ENCODE measurements at places on chromosomes 2 and 18.

- no peak for DNase-seq
These were observed 28.0 kb downstream of the ANKRD29 start for GRCh38 chr18:23634692-23635091.

DNA sequence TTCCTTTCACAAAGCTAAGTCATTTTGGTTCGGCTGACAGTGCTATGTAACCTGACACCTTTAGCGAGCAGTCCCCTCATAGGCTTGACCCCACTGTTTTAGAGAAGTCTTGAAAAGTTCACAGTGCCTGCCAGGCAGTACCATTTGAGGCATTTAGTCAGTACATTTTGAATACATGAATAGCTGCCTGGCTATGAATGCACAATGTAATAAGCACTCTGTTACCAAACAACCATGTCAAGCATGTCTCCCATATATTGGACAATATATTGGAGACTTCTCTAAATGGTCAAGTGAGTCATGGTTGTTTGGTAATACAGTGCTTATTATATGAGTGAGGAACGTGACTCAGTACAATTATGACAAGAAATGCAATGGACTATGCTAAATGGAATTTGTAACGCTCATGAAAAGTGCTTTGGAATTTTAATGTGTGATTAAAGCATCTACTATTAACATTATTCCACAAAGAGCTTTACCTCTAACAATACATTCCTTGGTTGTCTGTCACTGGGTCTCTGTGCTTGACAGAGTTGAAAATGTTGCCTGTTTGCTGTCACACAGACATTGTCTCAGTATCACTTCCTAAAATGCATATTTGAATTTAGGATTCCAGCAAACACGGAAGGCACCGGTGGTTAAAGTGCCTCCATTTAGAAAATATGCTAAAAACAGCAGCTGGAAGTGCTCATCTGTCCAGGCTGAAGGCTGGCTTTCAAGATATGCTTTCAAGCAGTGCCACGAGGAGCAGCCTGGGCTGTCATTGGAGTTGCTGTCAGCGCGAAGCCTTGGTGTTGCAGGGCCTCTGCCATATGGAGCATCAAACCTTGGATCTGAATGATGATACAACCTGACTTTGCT, 458.6 kb downstream of the FBXO15 start:
- no peak for DNase-seq

DNA sequence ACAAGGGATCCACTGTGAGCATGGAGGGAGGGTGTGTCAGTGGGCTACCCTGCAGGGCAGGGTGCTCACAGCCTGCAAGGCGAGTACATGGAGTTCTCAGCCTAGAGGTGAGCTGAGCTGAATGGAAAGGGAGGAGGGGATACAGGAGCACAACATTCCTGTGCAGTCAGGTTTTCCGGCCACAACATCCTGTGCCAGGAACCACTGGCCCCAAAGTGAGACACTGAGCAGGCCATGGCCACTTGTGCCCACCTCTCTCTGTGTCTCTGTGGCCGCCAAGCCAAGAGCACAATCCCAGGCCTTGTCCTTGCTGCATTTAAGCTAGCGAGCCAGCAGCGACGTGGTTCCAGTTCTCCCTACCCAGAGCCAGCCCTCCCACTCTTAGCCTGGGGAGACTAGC, 6.1 kb downstream of the DOK1 start:
- no peak for DNase-seq

DNA sequence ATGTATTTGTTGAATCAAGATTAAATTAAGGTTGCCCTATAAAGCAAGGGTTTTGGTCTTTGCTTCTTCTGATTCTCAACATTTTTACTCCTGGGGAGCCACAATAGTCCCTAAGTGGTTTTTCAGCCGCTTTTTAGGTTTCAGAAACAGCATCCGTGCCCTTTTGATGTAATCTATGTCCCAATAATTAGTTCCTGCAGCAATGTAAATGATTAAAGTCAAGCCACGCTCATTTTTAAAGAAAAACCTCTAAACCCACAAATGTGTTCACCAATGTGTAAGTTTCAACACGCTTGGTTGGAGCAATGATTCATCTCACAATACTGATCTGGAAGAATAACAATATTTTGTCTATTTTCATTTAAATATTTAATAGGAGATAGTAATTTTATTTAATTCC, 5.6 kb downstream of the ARL4C start:
- DNase-seq = no peak

GRCh38 chr2:215498431-215498830, 62.6 kb upstream of the FN1 start:
- DNase-seq = no peak

GRCh38 chr2:22494156-22494555, 890.8 kb upstream of the KLHL29 start:
- DNase-seq = no peak

GRCh38 chr18:63707816-63708215, 5.1 kb downstream of the SERPINB11 start:
- DNase-seq = no peak

- no peak for DNase-seq
These were observed 112.7 kb upstream of the TACR1 start for GRCh38 chr2:75311993-75312392.

GRCh38 chr2:60644951-60645350, 91.5 kb upstream of the BCL11A start:
- DNase-seq = no peak

DNA sequence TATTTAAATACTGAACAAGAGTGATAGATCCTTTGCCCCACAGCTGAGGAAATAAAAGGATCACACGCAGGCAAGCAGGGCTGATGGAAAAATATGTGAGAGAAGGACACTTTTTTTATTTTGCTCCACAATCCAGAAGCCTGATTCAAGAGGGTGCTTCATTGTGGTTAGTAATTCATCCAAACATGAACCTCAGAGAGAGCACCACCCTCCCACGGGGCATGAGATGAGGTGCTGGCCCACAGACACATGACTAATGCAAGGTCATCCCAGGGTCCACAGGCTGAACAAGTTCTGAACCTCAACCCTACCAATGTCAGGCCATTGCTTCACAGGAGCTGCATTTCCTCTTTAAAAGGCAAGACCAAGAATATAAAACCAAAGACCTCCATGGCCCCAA, 239.6 kb downstream of the MREG start:
- peak; percentile 88 for DNase-seq

DNA sequence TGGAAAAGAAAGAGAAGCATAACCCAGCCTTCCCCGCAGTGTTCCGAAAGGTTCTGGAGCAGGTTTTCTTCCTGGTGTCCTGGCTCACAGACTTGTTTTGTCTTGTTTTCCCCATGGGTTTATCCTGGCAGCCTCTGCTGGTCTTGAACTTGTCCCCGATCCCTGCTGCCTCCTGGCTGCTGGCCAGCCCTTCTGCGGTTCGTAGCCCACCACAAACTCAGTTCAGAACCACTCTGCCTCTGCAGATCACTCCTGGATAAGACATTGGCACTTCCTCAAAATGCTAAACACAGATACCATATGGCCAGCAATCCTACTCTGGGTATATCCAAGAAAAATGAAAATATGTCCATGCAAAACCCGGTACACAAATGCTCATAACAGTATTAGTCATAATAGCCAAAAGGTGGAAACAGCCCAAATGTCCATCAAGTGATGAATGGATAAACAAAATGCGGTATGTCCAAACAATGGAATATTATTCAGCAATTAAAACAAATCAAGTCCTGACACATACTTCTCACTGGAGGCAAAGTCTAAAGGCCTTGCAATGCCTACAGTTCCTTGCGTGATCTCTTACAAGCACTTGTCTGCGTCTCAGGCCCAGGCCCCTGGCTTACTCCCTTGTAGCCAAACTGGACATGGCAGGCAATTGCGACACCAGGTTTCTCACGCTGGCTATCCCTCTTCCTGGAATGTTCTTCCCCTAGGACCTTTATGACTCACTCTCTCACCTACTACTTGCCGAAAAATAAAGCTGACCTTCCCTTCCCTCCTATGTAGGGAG, 28.0 kb upstream of the ARHGEF4 start:
- no peak for DNase-seq

GRCh38 chr2:120802158-120802557, 66.5 kb downstream of the GLI2 start:
- DNase-seq = no peak

- DNase-seq = peak; percentile 56
These were observed 573.3 kb downstream of the LRP1B start for GRCh38 chr2:141557329-141558095.

GRCh38 chr2:157596992-157597681, 31.5 kb downstream of the ACVR1C start:
- peak; percentile 12 for DNase-seq

DNA sequence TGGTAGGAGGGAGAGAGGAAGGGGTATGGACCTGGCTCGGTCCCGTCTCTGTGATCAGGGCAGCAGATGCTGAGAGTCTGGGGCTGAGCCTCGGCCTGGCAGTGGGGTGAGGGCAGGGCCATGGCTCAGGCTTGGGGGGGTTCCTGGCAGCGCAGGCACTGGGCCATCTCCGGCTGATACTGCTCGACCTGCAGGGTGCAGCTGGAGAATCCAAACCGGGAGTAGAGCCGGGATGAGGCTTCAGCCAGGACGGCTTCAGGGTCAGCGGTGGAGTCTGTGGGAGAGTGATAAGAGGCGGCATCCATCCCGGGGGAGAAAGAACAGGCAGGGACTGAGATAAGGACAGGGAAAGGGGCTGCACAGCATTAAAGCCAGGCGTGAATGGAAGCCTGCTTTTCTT, 7.7 kb downstream of the SLC30A3 start:
- DNase-seq = no peak

GRCh38 chr2:150647943-150648342, 160.5 kb upstream of the RND3 start:
- no peak for DNase-seq

GRCh38 chr2:240435457-240435947, at the start of gene GPC1:
Gene GPC1, plus strand, starts transcription at chr2:240435663. Its CDS starts 256 bp downstream, at chr2:240435919.
- peak; percentile 46 for DNase-seq

DNA sequence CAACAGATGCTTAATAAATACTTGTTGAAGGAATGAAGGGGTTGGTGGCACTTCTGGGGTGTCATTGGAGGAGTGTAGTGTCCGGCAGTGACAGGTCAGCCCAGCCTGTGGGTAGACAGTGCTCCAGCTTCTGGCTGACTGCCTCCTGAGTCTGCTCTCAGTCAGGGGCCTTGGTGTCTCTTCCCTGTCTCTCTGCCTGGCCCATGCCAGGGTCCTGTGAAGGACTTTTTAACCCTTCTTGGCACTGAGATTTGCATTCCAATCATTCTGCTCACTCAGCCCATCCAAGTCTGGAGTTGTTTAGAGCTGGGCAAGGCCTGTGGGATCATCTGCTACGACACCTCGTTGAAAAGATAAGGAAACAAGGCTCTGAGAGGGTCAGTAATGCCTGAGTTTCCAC, 1.4 kb upstream of the KCNK3 start:
- no peak for DNase-seq

DNA sequence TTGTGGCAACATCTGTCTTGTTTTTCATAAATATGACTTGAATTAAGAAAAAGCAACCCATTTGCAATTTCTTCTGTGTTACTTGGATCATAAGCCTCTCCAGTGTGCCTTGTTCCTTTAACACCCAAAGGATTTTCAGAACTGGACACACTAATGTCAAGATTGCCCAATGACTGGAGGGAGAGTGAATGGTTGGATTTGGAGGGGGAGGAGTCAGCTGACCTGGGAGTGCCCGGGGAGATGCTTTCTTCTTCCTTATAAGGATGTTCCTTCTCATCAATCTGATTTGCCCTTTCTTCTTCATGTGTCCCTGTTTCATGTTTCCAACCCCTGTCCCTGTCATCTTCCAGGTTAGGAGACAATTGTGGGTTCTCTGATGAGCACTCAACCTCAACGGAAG, 48.8 kb downstream of the ALPK2 start:
- peak; percentile 43 for DNase-seq

- no peak for DNase-seq
These were observed 292.9 kb downstream of the XIRP2 start for GRCh38 chr2:167181134-167181533.

DNA sequence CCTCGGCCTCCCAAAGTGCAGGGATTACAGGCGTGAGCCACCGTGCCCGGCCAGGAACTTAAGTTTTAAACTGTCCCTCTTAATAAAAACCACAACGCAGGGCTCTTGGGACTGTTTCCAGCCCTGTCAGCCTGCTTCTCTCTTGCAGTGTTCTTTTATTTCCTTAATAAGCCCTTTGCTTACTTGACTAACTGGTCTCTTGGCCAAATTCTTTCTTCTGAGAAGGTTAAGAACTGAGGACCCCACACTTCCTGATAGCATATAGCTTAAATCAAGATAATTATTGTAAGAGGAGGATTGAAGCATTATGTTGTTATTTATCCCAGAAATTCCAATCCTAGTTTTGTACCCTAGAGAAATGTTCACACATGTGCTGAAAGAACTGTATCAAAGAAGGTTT, 128.2 kb upstream of the UXS1 start:
- no peak for DNase-seq

GRCh38 chr2:233101816-233102215, 41.7 kb downstream of the INPP5D start:
- no peak for DNase-seq

GRCh38 chr18:25704494-25704893, 352.5 kb upstream of the ZNF521 start:
- no peak for DNase-seq

DNA sequence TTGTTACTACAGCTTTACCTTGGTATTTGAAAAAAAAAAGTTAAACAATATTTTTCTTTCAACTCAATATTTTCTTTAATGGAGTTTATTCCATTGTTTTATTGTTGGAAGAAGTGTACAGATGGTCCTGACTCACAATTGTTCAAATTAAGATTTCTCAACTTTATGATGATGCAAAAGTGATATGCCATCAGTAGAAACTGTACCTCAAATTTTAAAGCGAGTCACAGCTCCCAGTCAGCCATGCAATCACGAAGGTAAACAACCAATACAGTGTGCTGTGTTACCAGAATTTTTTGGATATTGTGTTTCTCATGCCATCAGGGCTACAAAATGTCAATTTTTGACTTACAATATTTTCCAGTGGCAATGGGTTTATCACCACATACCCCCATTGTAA, 54.0 kb upstream of the COL5A2 start:
- DNase-seq = no peak

DNA sequence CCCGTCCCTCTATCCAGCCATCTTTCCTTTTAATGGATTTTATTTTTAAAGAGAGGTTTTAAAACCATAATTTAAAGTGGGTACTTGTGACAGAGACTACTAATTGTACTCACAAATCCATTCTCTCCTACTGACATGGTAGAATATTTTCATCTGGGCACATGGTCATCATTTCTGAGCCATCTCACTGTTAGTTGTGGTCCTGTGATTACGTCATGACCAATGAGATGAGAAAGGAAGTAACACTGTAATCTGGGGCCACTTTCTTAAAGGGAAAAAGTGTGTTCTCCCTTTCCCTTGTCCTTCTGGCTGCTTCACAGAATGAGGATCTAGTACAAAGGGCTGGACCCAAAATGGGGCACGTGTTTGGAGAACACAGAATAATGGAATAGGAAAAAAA, 538.7 kb downstream of the CMPK2 start:
- DNase-seq = no peak

DNA sequence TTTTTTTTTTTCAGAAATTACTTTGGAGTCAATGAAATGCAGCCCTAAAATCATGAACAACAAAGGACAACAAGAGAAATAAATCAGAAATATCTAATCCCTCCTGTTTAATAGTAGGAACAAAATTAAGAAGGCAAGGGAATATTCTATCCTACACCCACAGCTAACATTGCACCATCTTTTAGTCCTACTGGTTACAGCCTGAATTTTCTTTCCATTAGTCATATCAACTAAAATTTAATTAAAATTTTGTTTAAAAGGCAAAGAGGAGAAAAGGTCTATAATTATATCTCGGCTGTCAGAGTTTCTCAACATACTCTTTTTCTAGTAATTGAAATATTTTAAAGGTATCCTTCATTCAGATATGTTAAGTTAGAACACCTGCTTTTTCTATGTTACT, 61.9 kb downstream of the DTNA start:
- no peak for DNase-seq

Measured in suppressor macrophage (primary cell).